ENCODE measurements at places on chromosomes 1 and 21.

GRCh38 chr1:45393718-45394302, 53.6 kb upstream of the MUTYH start:
- no peak for DNase-seq

DNA sequence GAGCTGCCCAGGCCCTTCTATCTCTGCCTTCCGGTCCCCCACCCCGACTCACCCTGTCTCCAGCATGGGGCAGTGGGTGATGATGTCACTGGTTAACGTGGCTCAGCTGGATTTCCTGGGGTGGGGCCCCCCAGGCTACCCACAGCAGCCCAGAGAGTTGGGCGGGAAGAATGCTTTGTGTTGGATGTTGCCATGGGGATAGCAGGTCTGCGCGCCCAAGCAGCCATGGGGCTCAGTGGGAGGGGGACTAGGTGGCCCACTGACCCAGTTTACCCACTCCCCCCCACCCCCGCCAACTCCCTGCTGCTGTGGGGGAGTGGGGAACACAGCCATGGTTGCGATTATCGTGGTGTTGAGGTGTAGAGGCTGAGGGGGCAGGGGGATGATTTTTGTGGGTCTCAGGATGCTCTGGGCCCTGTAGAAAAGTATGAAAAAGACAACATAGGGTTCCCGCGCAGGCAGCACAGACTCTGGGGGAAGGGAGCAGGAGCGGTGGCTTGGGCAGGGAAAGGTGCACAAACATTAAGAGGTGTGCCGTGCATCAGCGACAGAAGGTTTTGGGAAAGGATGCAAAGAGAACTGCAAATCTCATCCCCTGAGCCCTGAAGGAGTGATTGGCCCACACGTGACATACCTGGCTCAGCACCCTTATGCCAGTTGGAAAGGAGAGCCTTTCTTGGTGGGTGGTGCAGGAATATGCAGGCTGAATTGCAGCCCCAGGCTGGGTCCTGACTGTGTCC, 8.5 kb downstream of the CELSR2 start:
- no peak for DNase-seq

DNA sequence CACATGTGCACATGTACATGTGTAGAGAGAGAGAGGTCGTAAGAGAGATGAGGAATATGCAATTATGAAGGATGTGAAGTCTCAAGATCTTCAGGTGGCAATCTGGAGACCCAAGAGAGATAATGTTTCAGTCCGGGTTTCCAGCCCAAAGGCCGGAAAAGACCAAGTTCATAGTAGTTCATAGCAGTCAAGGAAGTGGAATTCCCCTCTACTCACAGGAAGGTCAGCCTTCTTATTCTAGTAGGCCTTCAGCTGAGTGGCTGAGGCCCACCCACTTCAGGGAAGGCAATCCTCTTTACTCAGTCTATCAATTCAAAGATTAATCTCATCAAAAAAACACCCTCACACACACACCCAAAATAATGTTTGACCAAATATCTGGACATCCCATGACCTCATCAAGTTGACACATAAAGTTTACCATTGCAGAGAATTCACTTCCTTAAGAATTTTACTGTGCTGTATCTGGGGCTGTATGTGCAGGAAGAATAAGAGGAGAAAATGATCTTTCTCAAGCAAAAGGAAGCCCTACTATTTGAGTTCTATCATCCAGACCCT, 114.6 kb downstream of the TNFSF18 start:
- no peak for DNase-seq

DNA sequence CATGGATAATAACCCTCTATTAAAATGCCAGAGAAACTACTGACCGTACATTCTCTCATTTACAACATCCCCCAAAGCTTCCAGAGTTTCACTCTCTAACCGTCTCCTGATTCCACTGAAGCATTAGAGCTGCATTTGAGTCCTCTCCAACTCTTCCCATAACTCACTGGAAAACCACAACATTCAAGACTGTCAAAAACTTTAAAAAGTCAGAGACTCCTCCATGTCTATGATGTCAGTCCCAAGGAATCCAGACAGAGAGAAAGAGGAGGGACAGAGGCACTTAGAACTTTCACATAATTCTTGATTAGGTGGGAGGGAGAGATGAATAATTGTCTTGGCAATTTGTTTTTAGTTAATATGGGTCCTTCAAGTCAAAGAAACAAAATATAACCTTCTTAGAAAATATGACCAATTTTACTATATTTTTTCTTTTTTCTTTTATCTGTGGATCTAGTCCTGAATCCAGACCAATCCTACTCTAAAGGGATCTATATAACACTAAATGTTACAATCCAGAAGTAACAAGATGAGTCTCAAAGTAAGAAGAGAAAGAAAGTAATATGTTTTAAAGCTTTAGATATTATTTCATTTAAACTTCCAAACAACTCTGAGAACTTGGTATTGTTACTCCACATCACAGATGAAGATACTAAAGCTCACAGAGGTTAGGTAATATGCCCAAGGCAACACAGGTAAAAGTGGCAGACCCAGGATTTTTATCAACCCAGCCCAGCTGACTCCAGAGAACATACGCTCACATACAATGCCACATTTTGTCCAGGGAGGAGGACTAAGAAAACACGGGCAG, 23.8 kb downstream of the OTUD7B start:
- DNase-seq = no peak

DNA sequence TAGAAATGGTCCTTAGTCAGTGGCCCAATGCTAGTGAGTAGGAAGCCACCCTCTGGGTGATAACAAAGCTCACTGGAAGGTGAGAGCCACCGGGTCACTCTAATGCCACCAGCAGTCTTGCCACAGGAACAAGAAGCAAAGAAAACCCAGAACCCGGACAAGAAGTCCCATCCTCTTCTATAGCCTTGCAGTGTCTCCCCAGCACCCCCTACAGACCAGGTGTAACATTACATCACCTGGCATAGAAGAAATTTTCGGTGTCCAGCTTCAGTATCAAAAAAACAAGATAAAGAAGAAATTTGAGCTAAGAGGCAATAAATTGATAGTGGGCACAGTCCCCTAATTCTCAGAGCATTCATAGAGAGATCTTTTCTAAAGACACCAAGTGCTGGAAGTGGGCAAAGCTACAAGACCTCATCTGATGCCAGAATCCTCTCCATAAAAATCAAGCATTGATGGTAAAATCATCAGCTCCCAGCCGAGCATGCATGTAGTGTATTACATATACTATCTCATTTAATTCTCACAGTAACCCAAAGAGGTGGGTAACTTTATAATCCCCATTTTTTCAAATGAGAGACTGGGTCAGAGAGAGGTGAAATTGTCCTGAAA, 491.0 kb downstream of the MATN1 start:
- no peak for DNase-seq

GRCh38 chr1:27873671-27874384, 1.5 kb downstream of the THEMIS2 start:
- DNase-seq = no peak

GRCh38 chr1:244197851-244198375, 146.8 kb downstream of the ZBTB18 start:
- no peak for DNase-seq

GRCh38 chr1:153652805-153653500, 5.5 kb upstream of the SNAPIN start:
- DNase-seq = no peak

DNA sequence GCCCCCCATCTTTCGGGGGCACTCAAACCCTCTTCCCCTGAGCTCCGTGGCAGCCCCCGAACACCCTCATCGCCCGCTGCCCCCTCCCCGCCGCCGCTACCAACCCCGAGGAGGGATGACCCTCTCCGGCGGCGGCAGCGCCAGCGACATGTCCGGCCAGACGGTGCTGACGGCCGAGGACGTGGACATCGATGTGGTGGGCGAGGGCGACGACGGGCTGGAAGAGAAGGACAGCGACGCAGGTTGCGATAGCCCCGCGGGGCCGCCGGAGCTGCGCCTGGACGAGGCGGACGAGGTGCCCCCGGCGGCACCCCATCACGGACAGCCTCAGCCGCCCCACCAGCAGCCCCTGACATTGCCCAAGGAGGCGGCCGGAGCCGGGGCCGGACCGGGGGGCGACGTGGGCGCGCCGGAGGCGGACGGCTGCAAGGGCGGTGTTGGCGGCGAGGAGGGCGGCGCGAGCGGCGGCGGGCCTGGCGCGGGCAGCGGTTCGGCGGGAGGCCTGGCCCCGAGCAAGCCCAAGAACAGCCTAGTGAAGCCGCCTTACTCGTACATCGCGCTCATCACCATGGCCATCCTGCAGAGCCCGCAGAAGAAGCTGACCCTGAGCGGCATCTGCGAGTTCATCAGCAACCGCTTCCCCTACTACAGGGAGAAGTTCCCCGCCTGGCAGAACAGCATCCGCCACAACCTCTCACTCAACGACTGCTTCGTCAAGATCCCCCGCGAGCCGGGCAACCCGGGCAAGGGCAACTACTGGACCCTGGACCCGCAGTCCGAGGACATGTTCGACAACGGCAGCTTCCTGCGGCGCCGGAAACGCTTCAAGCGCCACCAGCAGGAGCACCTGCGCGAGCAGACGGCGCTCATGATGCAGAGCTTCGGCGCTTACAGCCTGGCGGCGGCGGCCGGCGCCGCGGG, 837 bp downstream of the FOXD3 start:
- no peak for DNase-seq

- no peak for DNase-seq
Measured at GRCh38 chr1:33743221-33743998, 120.5 kb upstream of the HMGB4 start.

GRCh38 chr1:36118447-36119204, 6.4 kb downstream of the COL8A2 start:
- no peak for DNase-seq

GRCh38 chr1:24931146-24931467, 1.0 kb upstream of the RUNX3 start:
- no peak for DNase-seq

GRCh38 chr1:202085682-202086373, 36.9 kb upstream of the GPR37L1 start:
- DNase-seq = no peak

DNA sequence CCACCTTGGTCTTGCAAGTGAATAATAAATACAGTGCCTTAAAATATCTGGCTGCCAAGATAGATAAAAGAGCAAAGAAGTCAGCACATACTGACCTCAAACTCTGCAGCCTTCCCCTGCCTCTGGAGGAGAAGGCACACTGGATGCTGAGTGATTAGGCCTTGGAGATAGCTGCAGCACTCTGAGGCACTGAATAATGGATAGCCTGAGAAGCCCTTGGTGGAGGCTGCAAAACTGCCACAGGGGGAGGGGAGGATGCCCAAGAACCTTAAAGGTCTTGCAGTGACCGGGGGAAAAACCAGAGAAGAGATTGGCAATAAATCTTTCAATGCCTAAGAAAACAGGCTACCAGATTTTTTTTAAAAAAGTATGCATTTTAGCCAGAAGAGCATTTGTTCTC, 167.4 kb upstream of the PRMT6 start:
- no peak for DNase-seq

- DNase-seq = no peak
Measured at GRCh38 chr1:109167001-109167506, 46.7 kb upstream of the SARS1 start.

GRCh38 chr1:112058815-112059450, 69.5 kb upstream of the KCND3 start:
- no peak for DNase-seq

GRCh38 chr1:8010080-8010664, 15.9 kb downstream of the ERRFI1 start:
- DNase-seq = no peak

DNA sequence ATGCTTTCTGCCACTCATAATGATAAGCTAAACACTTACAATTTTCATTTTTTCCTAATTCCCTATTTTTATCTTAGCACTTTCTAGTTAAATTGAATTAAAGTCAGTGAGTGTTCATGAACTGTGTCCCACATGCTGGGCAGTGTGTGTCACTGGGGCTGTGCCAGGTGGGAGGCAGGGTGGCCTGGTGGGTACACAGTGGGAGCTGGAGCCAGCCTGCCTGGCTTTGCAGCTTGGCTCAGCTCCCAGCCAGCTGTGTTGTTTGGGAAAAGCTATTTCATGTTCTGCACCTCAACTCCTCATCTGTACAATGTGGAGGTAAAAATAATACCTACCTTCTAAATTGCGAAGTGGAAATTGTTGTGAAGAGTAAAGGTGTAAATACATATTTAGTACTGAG, 238.4 kb downstream of the PLA2G4A start:
- no peak for DNase-seq

DNA sequence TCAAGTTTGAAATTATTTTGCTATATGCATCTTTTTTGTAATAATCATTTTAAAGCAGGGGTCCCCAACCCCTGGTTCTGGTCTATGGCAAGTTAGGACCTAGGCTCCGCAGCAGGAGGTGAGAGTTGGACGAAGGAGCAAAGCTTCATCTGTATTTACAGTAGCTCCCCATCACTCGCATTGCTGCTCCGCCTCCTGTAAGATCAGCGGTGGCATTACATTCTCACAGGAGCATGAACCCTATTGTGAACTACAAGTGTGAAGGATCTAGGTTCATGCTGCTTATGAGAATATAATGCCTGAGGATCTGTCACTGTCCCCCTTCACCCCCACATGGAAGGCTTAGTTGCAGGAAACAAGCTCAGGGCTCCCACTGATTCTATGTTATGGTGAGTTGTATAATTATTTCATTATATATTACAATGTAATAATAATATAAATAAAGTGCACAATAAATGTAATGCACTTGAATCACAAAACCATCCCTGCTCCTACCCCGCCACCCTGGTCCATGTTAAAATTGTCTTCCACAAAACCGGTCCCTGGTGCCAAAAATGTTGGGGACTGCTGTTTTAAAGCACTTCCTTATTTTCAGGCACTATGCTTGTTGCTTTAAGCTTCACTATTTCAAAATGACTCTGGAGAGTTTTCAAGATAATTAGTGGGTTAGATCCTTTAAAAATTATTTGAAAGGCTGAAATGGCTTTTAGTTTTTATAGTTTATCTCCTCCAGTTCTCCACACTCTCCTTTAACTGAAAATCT, 74.8 kb downstream of the PLA2G4A start:
- no peak for DNase-seq

DNA sequence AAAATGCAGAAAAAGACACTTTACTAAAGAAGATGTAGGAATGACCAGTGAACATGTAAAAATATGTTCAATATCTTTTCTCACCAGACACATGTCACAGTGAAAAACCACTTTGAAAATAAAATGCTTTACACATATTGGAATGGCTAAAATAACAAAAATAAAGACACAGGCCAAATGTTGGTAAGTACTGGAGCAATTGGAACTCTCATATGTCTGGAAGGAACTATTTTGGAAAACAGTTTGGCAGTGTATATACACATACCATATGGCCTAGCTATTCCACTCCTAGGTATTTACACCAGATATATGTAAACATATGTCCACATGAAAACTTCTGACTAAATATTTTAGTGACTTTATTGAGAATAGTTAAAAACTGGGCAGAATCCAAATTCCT, 927.2 kb downstream of the BRINP3 start:
- DNase-seq = no peak

DNA sequence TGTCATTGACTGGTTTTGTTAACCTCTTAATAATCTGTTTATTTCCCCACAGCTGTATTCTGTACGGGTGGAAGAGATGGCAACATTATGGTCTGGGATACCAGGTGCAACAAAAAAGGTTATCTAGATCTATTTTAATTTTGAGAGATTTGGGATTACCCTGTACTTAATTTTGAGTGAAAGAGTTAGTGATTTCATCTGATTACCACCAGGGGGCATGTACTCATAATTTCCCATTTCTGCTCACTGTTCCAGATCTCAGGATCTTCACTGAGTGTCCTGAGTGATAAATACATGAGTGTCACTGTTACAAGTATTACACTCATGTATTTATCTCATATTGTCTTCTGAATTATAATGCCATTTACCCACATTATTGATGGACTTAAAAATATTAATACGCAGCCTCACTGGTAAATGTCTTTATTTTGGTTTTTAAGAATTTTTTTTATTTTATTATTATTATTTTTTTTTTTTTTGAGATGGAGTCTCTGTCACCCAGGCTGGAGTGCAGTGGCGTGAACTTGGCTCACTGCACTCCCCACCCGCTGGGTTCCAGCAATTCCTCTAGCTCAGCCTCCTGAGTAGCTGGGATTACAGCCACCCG, 27.4 kb downstream of the DTL start:
- no peak for DNase-seq
